Stimulated activated CD4-positive, alpha-beta T cell treated with anti-CD3 and anti-CD28 coated beads, TNF-alpha, amount 100 ng/mL, for 1 hour (primary cell): ENCODE measurements at places on chromosomes 16 and 17.

DNA sequence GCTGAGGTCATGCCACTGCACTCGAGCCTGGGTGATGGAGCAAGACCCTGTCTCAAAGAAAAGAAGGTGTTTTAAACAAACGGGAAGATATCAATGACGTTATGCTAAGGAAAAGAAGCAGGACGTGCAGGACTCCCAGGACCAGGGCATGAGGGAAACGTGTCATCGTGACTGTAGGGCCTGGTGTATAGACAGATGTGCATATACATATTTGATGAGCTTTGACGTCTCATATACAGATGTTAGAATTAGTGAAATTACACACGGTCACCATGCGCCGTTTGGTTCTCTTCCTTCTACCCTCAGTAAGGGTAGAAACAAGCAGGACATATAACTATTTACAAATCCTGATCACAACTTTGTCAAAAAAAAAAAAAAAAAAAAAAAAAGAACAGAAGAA lies 17.6 kb upstream of the PVALEF start:
- DNase-seq, result no peak

GRCh38 chr17:4436846-4437245 lies 3.1 kb downstream of the SPNS3 start:
- no peak for DNase-seq

DNA sequence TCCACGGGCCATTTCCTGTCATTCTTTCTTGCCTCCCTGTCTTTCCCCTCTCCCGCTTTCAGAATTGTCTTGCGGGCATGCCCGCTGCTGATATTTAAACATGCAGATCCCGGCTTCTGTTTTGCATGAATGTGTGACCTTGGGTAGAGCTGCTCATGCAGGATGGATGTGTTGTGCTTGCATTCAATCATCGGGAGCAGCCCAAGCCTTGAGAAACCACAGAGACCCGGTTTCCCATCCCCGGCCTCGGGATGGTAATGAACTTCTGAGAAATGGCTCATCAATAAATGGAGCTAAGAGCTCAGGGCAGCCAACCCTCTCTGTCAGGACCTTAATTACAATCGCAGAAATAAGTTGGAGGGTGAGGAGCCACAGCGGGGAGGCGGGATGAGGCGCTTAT lies 303.7 kb upstream of the TNRC6C start:
- no peak for DNase-seq

DNA sequence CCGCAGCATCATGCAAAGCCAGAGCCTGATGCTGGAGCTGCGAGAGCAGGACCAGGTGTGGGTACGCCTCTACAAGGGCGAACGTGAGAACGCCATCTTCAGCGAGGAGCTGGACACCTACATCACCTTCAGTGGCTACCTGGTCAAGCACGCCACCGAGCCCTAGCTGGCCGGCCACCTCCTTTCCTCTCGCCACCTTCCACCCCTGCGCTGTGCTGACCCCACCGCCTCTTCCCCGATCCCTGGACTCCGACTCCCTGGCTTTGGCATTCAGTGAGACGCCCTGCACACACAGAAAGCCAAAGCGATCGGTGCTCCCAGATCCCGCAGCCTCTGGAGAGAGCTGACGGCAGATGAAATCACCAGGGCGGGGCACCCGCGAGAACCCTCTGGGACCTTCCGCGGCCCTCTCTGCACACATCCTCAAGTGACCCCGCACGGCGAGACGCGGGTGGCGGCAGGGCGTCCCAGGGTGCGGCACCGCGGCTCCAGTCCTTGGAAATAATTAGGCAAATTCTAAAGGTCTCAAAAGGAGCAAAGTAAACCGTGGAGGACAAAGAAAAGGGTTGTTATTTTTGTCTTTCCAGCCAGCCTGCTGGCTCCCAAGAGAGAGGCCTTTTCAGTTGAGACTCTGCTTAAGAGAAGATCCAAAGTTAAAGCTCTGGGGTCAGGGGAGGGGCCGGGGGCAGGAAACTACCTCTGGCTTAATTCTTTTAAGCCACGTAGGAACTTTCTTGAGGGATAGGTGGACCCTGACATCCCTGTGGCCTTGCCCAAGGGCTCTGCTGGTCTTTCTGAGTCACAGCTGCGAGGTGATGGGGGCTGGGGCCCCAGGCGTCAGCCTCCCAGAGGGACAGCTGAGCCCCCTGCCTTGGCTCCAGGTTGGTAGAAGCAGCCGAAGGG lies 24.2 kb downstream of the C1QTNF1 start:
- DNase-seq, result no peak

GRCh38 chr16:18788828-18789514 lies 1.2 kb downstream of the RPS15A start:
- no peak for DNase-seq

- no peak for DNase-seq
Measured at GRCh38 chr16:53713403-53714204, 9.6 kb downstream of the FTO start.

GRCh38 chr17:31413874-31414549 lies 22.5 kb downstream of the RAB11FIP4 start:
- no peak for DNase-seq

- no peak for DNase-seq
Measured at GRCh38 chr17:46010597-46011186, 11.6 kb downstream of the STH start.
